ENCODE measurements at places on chromosomes 5 and 9.

DNA sequence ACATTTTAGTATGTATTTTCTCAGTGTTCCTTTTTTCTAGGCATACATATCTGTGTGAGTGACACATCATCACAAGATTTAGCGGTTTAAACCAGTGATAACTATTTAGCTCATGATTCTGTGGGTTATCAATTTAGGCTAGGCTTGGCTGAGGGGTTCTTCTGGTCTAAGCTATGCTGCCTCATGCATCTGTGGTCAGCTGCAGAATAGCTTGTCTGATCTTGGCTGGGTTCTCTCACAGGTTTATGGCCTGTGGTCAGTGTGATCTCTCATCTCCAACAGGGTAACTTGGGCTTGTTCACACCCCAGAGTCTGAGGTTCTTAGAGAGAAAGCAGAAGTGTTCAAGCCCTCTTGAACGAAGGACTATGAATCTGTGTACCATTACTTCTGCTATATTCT, 363.3 kb downstream of the KDM4C start:
- H3K36me3 ChIP-seq, result peaks cover 2% of the 10 kb centered on the region
- H3K4me1 ChIP-seq, result no peaks in the 10 kb centered on the region
- DNase-seq, result no peak
- H3K27ac ChIP-seq, result no peak overlapping the region
- no peaks in the 10 kb centered on the region for H3K27me3 ChIP-seq
- no peak overlapping the region for H3K4me3 ChIP-seq

- peaks cover 72% of the 10 kb centered on the region for H3K4me1 ChIP-seq
- peaks cover 7% of the 10 kb centered on the region for H3K36me3 ChIP-seq
- H3K4me3 ChIP-seq, result peak overlapping the region; percentile 87
Measured at GRCh38 chr9:93132946-93133680, 938 bp downstream of the NINJ1 start.

GRCh38 chr5:148702019-148702596, 47.8 kb upstream of the HTR4 start:
- H3K4me1 ChIP-seq, result no peaks in the 10 kb centered on the region
- no peaks in the 10 kb centered on the region for H3K36me3 ChIP-seq
- no peak overlapping the region for H3K4me3 ChIP-seq
- DNase-seq, result no peak
- no peaks in the 10 kb centered on the region for H3K27me3 ChIP-seq

DNA sequence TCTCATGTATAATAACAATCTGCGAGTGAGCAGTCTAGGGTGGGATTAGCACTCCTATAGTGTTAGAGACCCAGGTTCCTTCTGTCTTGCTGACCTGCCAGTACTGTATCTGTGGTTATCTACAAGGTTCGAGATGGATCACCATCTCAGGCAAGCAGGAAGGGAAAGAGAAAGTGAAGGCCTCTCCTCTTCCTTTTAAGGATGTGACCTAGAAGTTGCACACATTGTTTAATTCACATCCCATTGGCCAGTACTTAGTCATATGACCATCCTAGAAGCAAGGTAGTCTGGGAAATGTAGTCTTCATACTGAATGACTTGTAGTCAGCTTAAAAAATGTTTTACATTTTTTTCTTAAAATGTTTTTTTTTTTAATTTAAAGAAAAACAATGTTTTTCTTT, 168.6 kb downstream of the CARTPT start:
- H3K27me3 ChIP-seq, result no peaks in the 10 kb centered on the region
- no peaks in the 10 kb centered on the region for H3K36me3 ChIP-seq
- peaks cover 8% of the 10 kb centered on the region for H3K4me1 ChIP-seq
- H3K27ac ChIP-seq, result no peak overlapping the region
- DNase-seq, result peak; percentile 74

- H3K27ac ChIP-seq, result no peak overlapping the region
- peaks cover 41% of the 10 kb centered on the region for H3K4me1 ChIP-seq
- DNase-seq, result peak; percentile 46
- peaks cover 6% of the 10 kb centered on the region for H3K36me3 ChIP-seq
- H3K27me3 ChIP-seq, result no peaks in the 10 kb centered on the region
Measured at GRCh38 chr5:143061161-143061945, 291.2 kb downstream of the ARHGAP26 start.

DNA sequence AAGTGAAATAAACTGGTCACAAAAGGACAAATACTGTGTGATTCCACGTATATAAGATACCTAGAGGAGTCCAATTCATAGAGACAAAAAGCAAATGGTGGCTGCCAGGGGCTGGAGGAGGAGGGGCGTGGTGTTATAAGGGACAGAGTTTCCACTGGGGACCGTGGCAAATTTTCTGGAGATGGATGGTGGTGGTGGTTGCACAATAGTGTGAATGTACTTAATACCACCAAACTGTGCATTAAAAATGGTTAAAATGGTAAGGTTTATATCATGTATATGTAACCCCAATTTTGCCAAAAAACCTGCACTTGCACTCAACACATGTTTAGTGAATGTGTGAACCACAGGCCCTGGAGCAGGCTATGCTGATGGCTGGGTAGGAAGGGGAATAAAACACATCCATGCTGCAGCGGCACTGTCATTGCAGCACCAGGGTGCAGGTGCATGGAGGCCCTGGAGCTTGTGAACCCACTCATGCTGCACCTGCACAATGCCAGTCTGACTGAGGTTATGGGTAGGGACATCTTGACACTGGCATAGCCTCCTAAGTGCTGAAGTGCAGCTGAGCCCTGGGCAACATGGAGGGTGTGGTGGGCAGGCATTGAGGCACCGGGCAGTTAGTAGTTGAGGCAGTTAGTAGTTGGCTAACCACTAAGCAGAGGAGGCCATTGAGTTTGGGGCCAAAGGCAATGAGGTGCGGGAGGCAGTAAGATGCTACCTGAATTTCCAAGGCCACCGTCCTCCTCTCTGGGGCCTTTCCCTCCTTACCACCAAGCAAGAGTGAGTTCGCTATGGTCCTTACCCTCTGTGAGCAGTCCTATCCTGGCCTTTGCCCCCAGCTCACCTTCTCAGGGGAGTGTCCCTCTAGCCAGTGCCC, 3.5 kb upstream of the PHF2 start:
- peaks cover 16% of the 10 kb centered on the region for H3K4me1 ChIP-seq
- peaks cover 11% of the 10 kb centered on the region for H3K36me3 ChIP-seq
- DNase-seq, result no peak
- H3K4me3 ChIP-seq, result no peak overlapping the region
- no peak overlapping the region for H3K27ac ChIP-seq
